ENCODE measurements at places on chromosomes 5 and 9.

DNA sequence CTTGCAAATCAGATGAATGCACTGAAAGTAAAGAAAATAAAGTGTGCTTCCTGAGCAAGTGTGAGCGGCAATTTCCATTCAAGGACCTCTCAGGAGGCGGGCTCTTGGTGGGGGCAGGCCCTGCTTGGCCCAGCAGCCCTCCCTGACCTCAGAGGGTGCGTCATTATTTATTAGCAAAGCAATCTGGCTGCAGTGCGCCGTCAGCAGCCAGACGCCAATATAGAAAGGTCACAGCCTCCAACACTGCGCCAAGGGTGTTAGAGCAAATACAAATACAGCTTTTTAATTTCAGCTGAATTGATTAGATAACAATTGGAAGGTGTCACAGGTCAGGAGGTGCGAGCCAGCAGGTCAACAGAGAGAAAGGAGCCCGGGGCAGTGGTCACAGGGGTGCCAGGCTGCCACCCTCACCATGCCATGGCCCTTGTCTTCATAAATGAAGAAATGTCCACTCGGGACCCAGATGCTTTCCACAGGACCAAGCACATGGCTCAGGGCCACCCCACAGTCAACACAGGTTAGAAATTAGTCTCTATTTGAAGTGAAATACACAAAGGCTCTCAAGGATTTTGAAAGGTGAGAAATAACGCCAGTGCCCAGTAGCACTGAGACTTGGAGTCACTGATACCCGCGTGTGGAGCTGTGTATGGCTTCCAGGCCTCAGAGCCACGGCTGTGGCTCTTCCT, 309.8 kb downstream of the IRX2 start:
- no peak for DNase-seq

DNA sequence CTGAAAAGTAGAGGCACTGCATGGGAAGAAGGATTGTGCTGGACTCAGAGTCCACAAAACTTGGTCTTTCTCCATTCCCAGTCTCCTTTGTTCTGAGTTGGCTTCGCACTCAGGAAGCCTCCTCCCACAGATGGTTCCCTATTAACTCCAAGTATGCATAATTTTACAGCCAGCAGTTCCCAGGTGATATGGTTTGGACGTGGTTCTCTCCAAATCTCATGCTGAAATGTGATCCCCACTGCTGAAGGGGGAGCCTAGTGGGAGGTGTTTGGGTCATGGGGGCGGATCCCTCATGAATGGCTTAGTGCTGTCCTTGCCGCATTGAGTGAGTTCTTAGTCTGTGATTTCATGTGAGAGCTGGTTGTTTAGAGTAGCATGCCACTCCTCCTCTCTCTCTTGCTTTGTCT, 86.6 kb downstream of the FEM1C start:
- no peak for DNase-seq

DNA sequence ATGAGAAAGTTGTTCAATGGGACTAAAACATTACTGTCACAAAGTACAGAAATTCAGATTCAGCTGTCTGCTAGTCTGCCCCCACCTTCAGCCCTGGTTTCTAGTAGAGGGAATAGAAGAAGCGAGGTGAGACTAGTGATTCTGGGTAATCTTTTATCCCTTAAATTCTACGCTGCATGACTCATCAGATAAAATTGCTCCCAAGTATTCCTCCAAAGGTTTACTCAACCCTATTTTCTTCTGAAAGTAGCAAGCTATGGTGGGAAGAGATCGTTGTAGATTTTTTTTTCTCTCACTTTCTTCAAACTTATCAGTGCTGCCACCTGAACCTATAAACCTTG, 318.9 kb upstream of the RIOK2 start:
- no peak for DNase-seq

DNA sequence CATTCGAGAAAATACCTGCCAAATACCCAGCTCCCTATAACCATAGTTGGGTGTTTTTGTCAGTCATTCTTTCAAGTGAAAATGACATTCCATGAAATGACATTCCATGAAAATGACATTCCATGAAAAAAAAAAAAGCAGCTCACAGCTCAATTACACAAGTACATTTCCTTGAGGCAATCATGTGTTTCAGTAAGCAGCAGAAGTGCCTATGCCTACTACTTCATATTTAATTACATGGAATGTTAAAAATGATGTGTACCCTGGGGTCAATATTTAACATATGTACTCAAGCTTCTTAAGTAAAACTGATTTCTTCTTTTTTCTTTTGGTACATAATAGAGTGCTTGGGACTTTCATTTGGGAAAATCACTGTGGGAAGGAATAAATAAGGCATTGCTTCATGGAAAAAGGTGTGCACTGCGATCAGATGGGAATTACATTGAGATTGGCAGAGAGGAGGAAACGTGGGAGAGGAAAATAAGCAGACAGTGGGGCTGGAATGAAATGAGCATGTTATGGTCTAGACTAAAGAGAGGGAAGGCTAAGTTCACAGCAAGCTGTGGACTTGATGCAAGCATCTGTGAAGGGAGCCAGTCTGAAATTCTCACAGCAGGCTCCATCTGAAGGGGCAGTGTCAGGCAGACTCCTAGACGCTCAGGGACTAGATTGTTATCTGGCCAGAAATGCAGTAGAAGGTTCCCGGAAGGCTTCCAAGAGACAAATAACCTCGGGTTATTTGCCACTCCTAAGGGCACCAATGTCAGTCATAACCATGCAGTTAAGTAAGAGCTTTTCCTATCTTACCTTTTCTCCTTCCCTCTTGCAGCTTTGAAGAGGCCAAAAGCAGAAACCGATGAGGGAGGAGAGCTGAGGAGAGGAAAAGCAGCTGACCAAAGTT, 15.2 kb upstream of the SPATA9 start:
- no peak for DNase-seq

GRCh38 chr5:40780199-40780598, 18.0 kb downstream of the PRKAA1 start:
- DNase-seq = no peak
